ENCODE measurements at places on chromosomes 6 and 20.

DNA sequence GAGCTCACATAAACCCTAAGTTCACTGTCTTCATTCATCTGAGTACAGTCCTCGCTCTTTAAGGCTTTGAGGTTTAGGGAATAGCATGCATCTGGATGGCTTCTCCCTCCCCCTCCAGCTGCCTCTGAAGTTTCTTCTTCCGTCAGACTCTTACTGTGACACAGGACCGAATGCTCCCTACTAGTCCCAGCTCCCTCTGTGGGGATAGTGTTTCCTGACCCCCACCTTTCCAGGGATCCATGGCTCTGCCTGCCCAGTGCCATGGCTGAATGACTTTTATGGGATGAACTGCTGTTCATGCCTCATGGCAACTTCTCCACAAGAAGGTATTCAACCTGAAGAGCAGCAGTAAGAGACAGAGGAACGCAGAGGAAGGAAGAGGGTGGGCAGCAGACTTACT lies 79.8 kb upstream of the EMILIN3 start:
- DNase-seq: no peak

- DNase-seq: no peak
Measured at GRCh38 chr20:361561-361960, 14.7 kb downstream of the NRSN2 start.

GRCh38 chr20:56358600-56359211 lies at the start of gene FAM210B:
TSS of gene FAM210B (plus strand) at chr20:56358974. CDS start at chr20:56359006, 32 bp downstream.
- no peak for DNase-seq

GRCh38 chr6:22884456-22884855 lies 315.1 kb downstream of the HDGFL1 start:
- DNase-seq: no peak

GRCh38 chr6:150006961-150007464 lies 18.3 kb downstream of the RAET1L start:
- DNase-seq: no peak

GRCh38 chr20:53838311-53838868 lies 232.0 kb downstream of the BCAS1 start:
- DNase-seq: no peak

- DNase-seq: no peak
Measured at GRCh38 chr20:22789676-22790075, 205.3 kb upstream of the FOXA2 start.

DNA sequence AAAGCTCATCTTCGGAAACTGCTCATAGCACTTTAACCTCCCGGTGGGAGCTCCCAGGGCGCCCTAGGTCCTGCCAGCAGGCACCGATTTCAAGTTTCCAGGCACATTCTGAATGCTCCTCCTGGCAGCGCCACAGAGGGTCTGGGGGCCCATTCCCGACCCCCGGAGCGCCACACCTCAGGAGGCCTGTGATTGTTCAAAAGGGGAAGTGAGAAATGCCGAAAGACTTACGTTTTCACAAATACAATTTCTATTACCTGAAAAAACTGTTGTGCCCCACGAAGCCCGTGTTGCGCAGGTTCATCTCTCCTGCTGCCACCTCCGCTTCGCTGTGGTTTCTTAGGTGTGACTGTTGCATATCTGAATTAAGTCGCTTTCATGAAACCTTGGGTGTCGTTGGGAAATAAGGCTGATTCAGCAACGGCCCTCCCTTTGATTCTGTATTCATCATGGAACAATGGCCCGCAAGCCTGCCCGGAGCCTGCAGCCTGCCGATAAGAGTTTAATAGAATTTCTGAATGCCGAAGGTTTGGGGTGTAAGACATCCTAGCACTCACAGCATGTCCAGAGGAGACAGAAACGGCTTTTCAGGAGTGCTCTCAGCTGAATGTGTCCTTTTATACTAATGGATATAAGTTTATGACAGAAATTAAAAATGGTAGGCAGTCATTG lies 1.9 kb upstream of the MYT1 start:
- DNase-seq: no peak

GRCh38 chr6:44956396-44956795 lies 371.7 kb upstream of the RUNX2 start:
- DNase-seq: no peak

DNA sequence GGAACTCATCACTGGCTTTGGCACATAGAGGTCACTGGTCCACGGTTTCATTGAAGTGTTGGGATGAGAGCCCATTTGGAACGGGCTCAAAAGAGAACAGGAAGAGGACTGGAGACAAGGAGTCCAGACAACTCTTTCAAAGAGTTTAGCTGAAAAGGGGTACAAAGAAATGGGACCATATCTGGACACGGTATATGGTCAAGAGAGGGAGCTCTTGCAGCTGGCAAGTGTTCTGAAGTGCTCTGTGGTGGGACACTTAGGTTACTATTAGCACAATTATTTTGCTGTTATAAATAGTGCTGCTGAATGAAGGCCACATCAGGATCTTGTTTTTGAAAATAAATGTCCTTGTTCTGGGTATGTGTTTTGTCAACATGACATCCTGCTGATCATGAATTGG lies 4.6 kb downstream of the SGK2 start:
- DNase-seq: no peak

DNA sequence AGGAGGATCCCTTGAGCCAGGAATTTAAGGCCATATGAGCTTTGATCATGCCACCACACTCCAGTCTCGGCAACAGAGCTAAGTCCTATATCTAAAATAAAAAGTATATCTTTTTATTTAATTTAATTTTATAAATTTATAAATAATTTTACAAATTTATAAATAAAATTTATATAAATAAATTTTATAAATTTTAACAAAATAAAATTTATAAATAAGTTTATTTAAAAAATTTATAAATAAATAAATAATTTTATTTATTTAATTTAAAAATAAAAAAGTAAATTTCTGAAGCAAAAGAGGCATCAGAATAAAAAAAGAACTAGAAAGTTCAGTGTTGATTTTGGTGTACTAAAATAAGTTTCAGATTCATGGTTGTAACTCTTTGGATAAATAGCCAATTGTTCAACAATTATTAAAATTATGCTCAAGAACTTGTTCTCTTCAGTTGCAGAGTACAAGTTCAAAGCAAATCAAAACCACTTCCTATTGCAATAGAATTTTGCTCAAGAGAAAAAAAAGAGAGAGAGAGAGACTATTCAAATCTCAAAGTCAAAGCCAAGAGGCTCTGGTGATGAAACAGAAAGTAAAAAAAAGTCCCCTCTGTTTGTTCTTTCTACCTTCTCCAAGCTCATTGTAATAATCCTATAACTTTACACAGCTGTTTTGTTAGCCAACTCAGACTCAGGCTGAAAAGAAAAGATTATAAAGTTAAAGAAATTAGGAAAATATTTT lies 547.5 kb upstream of the ADGRB3 start:
- peak; percentile 32 for DNase-seq

DNA sequence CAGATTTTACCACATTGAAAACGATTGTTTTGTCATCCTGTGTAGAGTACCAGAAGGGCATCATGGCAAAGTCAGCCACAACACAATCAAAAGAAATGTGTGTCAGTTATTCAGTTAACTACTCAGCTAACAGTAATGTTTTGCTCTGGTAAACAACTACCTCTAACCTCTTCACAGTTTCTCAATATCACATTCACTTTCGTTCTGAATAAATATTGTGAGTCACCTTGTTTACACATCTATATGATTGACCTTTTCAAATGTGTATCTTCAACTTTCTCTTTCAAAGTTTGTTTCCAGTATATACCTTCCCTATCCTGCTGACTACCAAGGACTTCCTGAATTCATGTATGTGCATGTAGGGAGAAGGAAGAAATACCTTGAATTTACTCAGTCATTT lies 216.6 kb upstream of the UFL1 start:
- peak; percentile 12 for DNase-seq

- DNase-seq: no peak
Measured at GRCh38 chr6:18668994-18669393, 281.8 kb downstream of the RNF144B start.

- DNase-seq: no peak
Measured at GRCh38 chr20:62707921-62708521, 615 bp upstream of the NTSR1 start.

DNA sequence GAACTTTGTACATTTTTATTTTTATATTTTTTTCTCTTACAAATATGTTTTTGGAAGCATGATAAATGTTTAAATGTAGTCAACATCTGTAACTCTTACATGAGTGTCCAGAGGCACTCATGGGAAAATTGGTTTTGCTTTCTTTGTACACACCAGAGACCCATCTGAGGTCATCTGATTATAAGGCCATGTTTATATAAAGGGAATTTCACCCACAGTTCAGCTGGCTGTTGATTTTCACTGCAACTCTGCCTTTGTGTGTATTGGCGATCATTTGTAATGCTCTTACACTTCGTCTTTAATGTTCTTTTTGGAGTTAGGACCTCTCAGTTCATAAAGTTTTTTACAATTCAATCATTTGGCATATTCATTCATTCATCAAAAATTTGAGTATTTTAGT lies 28.1 kb downstream of the RIOK1 start:
- DNase-seq: no peak

GRCh38 chr6:87146363-87146762 lies 9.0 kb upstream of the ZNF292 start:
- DNase-seq: no peak

DNA sequence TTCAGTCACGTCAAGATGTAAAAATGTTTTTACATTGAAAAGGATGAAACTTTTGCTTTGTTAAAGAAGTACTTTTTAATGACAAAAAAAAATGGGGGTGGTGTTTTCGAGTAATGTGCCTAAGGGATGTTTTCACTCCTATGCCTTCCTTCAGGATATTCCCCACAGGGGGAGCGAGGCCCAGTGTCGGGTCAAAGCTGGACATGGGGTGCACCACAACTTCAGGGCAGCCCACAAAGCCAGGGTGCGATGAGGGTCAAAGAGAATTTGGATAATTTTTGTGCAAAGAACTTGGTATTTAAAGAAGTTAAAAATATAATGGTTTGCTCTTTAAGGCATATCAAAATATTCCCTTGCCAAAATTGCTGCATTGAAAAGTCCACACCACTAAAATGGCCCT lies 247.8 kb downstream of the KCNQ5 start:
- no peak for DNase-seq

DNA sequence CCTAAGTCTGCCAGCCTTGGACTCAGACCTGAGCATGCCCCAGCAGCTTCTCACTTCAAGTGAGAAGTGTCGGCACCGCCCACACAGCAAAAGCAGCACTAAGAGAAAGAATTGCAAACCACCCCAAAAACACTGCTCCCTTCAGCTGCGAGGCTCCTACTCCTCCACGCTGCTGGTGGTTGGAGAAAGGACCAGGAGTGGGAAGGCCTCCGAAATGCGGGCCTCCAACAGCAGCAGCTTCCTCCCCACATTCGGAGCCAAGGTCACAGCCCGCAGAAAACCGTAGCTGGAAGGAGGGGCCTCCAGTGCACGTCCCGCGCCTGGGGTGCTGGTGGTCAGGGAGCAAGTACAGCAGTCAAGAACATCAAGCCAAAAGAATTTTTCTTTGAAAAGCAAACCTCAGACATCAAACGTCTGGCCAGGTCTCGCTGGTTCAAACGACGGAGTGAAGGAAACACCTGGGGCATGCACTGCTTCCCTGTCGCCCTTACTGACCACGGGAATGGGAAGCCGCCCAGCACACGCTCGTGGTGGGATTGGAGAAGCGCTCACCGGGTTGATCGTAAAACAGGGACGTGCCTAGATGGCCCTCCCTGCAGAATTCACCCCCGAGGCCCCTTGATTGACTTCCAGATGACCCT lies 185.6 kb upstream of the CST7 start:
- DNase-seq: no peak

DNA sequence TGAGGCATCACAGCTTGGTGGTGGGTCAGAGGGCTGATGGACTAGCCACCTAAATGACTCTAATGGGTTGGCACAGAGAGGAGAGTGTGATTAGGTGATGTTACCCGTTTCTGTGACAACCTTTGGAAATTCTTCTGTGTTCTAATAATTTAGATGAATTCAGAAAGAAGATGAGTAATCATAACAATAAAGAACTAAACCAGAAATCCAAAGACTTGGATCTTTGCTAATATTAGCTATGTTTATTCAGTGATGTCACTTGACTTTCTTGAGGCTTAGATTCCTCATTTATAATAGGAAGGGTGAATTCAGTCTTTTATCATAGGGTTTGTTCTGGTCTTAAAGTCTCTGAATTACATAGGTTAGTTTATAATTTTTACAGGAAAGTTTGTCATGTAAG lies 19.9 kb downstream of the CRYBG1 start:
- DNase-seq: no peak

- no peak for DNase-seq
Measured at GRCh38 chr6:75268121-75268987, 16.2 kb downstream of the TMEM30A start.

GRCh38 chr6:166659581-166659980 lies 32.5 kb upstream of the RPS6KA2 start:
- no peak for DNase-seq

DNA sequence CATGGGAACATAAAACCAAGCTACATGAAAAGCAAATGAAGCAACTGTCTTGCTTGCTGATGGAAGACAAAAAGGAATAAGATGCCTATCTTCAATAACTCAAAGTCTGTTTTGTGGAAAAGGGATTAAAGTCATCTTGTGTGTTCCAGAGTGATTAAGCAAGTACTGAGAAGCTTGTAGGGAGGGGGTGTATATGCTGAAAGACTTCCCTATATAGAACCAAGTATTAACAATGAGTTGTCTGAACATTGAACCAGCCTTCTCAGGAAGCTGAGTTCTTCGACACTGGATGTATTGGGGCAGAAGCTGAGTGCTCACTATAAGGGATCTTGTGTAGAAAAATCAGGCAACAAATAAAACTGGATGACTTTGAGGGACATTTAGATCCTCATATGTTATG lies 451.8 kb downstream of the CD83 start:
- no peak for DNase-seq

DNA sequence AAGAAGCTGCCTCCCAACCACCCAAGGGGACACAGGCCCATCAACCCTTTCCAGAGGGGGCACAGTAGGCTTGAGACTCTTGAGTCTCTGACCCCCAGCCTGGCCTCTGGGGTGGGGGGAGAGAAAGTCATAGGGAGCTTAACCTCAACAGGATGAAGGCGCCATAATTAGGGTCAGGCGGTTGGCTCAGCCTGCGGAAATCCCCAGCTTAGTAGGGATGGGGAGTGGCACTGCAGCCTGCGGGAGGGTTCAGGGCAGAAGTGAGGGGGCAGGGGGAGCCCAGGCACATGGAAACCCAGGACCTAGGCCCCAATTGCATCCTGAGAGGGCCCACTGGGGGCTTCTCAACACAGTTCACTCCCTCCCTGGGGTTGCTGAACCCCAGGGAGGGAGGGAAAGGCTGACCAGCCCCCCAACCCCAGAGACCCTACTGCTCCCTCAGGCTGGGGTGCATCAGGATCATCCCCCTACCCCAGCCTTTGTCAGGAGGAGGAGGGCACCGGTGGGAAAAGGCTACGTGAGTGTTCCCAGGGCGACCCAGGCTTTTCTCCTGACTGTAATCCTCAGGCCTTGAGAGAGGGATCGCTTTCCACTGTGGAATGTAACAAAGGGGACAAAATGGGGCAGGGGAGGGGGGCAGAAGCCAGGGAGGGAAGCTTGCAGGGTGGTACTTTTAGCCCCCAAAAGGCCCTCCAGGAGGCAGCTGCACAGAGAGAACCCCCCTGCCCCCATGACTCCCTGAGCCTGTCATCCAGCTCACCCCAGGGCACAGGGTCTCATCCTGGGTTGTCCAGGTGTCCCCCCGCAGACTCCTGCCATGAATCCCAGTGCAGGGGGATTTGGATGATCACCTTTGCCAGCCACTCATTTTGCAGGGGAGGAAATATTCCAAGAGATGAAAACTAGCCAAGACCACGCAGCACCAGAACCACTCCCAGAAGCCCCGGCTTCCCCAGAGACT lies 46.4 kb downstream of the MRPL14 start:
- no peak for DNase-seq

Data from GM12878 (cell line).